Stimulated activated CD4-positive, alpha-beta T cell treated with anti-CD3 and anti-CD28 coated beads, Interleukin-1b, Interleukin-23, amount 100 ng/mL, for 24 hours (primary cell): ENCODE measurements at places on chromosomes 13 and 19.

- DNase-seq = no peak
Observed at GRCh38 chr13:34048652-34049051, 230.7 kb downstream of the RFC3 start.

GRCh38 chr13:58587183-58587582 is 955.6 kb downstream of the PCDH17 start:
- no peak for DNase-seq

DNA sequence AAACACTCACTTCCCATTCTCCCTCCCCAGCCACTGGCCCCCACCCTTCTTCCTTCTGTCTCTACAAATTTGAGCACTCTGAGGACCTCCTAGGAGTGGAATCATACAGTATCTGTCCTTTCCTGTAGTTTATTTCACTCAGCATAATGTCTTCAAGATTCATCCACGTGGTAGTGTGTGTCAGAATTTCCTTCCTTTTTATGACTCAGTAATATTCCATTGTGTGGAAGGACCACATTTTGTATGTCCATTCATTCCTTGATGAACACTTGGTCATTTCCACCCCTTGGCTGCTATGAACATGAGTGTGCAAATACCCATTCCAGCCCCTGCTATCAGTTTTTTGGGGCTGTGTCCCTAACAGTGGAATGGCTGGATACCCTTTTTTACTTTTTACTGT is 9.8 kb downstream of the KLF2 start:
- DNase-seq = no peak

- DNase-seq = no peak
Observed at GRCh38 chr13:113116206-113116800, 6.3 kb upstream of the F10 start.

- no peak for DNase-seq
Observed at GRCh38 chr13:37168151-37168550, 62.7 kb upstream of the CSNK1A1L start.

DNA sequence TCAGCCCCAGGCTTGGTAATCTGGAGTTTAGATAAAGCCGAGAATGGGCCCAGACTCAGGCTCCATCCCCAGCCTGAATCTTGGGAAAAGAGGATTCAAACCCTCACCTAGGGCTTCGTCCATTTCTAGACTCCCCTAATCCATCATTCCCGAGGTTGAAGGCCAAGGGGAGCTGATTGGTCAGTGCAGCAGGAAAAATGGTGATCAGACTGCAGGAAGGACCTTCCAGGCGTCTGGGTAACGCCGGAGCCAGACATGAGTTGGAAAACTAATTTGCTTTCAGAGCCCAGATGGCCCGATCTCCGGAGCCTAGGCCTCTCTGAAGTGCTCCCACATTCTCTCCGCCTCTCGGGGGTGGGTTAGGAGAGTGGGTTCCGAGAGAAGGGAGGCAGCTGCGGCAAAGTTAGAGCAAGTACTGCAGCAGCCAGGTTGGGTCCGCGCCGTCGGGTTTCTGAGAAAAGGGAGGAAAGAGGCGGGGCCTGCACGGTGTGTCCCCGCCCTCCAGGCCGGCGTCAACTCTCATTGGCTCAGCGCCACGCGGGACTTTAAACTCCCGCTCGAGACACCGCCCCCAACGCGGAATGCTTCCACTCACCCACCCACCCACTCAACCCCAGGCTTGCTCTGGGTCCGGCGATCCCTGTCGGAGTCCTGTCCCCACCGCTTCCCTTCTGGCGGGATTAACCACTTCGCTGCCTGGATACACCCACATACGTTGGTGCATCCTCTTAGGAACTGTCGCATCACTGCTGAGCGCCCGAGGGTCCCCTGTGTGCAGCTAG is 788 bp upstream of the RTBDN start:
- DNase-seq = no peak

GRCh38 chr13:39811051-39811450 is 155.6 kb downstream of the COG6 start:
- no peak for DNase-seq

DNA sequence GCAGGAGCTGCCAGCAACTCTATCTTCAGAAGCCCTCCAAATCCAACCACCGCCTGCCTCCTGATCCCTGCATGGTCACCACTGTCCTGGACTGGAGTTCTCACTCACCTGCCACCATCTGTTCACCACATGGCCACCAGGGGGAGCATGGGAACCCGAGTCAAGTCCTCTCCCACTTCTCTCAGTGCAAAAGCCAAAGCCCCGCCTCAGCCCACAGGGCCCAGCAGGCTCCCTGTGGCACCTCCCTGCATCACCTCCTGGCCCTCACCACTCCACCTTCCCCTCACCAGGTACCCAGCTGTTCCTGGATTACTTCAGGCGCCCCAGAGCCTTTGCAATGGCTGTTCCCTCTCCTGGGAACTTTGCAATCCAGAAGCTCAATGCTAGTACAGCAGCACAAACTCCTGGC is 5.3 kb downstream of the DHPS start:
- DNase-seq = peak; percentile 84

GRCh38 chr19:38394488-38394887 is 6.0 kb downstream of the SPRED3 start:
- peak; percentile 62 for DNase-seq

DNA sequence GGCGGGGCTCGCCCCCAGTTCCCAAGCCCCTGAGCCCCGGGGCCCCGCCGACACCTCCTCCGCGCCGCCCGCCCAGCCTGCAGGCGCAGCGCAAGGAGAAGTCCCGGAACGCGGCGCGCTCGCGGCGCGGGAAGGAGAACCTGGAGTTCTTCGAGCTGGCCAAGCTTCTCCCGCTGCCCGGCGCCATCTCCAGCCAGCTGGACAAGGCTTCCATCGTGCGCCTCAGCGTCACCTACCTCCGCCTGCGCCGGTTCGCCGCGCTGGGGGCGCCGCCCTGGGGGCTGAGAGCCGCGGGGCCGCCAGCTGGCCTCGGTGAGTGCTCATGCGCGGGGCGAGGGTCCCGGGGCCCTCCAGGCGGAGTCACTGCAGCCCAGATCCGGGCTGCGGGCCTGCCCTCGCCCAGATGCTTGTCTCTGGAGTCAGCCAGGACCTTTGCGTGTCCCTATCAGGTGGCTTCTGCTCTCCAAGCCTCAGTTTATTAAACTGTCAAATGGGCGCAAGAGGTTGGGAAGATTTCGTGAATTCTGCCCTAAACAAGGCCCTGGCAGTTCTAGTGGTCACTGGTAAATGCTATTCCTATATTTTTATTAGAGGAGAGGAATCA is 2.0 kb downstream of the NPAS1 start:
- DNase-seq = no peak

GRCh38 chr19:2494447-2495129 is 18.7 kb downstream of the GADD45B start:
- peak; percentile 25 for DNase-seq

DNA sequence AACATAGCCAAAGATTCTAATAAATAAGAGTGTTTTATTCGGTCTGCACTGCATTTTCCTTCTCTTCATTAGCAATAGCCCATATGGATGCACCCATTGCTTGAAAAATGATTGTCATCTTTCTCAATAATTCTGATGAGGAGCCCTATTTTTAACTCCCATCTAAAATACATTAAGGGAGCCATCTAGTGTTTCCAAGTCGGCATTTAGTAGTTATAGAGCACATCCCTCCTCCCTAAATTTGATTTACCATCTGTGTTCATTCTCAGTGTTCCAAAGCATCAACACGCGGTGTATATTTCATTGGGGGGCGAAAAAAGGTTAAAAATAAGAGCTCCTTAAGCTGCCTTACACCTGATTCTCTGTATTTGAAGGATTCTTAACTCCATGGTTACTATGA is 119.2 kb upstream of the IPO5 start:
- DNase-seq = no peak

DNA sequence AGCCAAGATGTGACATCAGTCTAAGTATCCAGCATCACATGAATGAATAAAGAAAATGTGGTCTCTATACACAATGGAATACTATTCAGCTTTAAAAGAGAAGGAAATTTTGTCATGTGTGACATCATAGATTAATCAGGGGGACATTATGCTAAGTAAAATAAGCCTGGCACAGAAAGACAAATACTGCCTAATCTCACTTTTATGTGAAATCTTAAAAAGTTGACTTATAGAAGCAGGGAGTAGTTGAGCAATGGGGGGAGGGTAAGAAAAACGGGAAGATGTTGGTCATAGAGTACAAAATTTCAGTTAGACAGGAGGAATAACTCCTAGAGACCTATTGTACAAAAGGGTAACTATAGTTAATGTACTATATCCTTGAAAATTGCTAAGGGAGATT is 10.4 kb upstream of the LCP1 start:
- no peak for DNase-seq

GRCh38 chr13:77267362-77267761 is 59.5 kb downstream of the MYCBP2 start:
- no peak for DNase-seq

GRCh38 chr19:17021793-17022590 is 4.6 kb downstream of the CPAMD8 start:
- DNase-seq = no peak

DNA sequence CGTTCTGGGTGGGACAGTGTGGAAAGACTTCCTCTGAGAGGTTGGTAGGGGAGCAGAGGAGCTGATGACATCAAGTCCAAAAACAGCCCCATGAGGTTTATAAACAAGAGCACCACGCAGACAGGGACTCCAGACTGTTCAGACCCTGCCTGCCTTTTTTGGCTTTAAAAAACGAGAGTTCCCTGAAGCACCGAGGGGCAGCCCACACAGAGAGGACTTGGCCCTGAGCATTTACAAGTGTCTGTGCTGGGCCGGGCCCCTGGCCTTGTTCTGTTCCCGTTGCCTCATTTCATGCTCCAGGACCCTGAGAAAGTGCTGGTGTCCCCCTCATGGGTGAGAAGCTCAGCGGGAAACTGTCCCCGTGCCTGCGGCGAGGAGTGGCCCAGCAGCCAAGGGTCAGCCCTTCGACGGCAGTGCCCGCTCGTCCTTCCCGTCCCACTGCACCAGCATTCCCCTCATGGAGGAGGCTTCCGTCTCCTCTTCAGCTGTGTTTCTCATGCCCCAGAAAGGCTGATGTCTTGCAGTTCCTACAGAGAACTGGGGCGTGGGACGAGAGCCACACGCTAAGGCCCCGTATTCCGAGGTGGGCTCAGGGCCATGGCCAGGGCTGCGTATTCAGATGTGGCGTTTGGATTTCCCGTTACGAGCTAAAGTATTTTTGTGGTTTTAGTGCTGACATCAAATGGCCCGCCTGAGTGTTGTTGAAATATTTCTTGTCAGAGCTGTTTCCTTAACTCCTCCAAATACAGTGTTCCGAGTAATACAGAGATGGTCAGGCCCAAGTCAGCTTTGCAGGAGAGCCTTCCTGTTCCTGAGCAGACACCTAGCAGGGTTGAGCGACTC is 93.5 kb downstream of the ATP11A start:
- no peak for DNase-seq

DNA sequence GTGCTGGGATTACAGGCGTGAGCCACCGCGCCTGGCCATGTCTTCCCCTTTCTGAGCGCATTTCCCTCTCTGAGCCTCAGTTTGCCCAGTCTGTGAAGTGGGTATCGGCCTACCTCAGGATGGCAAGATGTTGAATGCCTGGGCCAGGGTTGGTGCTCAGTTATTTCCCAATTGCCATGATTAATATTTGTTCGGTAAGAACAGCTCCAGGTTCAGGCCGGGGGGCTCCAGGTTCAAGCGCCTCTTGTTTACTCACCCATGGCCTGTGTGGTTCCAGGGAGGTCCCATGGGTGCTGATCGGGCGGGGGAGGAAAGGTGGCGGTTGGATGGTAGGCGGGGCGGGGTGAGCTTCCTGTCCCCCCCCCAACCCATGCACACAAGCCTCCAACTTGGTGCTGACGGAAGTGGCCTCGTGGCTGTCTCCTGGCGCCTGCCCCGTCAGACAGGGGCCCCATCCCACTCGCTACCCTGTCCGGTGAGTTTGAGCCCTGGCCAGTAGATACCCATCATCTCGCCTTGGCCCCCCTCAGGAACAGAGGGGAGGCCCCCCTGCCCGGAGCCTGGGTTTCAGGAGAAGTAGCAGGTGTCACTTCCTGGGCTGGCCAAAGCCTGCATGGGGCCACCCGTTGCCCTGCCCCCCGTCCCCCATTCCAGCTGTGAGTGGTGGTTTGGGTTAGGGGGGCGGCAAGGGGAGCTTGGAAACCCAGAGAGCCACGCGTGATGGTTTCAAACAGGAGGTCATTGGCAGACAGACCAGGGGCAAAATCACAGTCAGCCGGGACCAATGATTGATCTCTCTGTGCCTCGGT is at the start of gene FCHO1:
TSS of gene FCHO1 (plus strand) at position 375 of the 809 bp plus-strand sequence. CDS start 3,688 bp downstream, outside the sequence.
- DNase-seq = peak; percentile 54

DNA sequence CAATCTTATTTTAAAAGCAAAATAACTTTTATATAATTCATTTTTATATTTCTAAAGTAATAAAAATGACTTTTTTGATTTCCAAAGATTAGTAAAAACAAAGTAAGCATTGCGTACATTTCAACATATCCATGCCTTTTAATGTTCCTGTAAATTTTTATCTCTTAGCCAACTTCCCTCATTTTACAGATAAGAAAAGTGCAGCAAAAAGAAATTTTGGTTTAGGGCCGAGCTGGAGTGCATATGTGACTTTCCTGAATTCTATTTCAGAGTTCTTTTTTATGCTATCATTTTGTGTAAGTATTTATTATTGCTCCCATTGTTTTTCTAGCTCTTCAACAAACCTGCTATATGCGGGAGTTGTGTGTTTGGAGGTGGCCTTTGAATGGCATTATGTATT is 195.3 kb downstream of the NHLRC3 start:
- DNase-seq = no peak
